RWPE1 (cell line): ENCODE measurements at places on chromosomes 1 and 21.
A peak's percentile ranks its signal among the peaks of the same experiment; 100 is the strongest.

GRCh38 chr1:23646091-23646490 lies 45.5 kb upstream of the RPL11 start:
- no peak for DNase-seq

DNA sequence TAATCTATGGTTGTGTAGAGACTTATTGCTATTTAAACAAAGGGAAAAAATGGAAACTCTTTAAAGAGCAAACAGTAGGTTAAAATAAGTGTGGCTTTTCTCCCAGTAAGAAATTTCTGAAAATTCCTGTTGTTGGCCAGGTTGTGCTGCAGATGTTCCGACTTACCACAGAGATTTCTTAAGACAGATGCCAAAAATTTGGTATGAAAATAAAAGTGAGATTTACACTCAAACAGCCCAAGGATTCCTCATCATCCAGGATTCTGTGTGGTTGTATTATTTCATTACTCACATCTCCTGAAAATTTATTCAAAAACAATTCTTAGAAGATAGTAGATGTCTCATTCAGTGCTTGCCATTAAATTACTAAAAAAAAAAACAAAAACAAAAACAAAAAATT lies 296.7 kb upstream of the PTBP2 start:
- DNase-seq = no peak

DNA sequence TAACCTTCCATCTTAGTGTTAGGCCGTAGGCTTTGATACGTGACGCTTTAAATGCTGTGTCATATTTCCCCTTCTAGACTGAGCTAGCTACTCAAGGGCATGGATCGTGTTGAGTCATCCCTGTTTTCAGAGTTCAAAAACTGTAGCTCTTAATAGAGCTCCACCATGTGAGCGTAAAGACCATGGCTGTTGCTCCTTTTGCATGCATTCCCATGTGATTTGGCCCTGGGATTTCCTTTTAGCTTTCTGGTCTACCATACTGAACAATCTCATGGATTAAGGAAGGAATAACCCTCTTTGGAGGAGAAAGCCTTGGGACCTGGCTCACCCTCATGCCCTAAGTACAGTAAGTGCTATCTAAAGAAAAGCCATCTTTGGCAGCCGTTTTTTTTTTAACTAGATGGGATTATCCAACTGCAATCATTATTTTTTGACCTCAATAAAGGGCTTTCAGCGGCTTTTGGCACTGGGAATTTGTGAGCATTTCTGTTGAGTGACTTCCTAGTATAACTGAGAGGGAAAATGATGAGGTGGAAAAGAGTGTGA lies 76.6 kb downstream of the PLPP3 start:
- DNase-seq = no peak

DNA sequence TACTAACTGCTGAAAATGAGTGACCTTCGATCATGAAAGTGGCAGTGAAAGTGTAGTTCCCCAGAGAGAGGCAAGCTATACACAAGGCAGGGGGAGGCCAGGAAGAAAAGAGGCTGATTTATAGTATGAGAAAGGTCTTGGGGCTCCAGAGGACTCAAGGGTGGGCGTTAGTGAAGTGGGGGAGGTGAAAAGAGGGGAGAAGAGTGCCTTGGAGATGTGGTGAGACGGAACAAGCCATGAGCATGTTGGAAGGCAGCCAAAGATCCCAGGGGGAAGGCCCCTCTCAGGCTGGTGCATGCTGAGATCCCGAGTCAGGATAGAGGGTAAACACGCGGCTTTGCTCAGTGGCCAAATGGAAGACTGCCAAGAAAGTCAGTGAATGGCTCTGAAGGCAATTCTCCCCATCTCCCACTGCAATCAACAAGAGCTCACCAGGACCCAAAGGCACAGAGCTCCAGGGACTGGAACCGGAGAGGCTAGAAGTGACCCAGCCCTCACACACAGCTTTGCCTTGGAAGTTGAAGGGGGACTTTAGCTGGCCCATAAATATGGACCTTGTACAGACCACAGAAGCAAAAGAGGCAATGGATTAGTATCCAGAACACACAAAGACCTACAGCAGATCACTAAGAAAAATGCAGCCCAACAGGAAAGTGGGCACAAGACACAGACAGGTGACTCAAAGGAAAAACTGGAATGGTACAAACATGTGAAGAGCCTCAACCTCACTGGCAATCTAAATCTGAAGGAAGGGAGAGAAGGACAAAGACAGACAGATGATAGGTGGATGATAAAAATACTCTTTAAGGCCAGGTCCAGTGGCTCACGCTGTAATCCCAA lies 49.6 kb downstream of the HSF2BP start:
- DNase-seq = peak; percentile 68

DNA sequence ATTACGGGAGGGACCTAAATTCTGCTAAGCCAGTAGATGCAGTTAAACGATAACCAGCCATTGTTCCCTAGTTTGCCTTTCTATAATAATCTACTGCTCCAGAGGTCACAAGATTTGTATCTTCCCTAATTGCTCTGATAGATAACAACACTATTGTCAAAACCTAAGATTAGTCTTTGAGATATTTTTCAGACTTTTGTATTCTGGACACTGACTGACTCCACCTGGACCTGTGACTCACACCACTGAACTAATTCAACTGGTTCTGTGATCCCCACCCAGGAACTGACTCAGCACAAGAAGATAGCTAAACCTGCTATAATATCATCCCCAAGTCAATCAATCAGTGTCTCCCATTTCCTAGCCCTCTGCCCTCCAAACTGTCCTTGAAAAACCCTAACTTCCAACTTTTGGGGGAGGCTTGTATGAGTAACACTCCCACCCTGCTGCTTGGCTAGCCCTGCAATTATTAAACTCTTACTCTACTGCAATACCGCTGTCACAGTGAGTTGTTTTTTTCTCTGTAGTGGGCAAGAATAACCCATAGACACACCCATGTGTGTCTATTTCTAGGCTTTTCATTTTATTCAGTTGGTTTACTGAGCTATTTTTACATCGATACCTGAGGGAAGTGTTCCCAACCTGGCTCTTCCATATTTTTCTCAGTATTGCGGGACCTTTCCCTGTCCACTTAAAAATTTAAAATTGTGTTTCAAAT lies 11.2 kb downstream of the KIFAP3 start:
- DNase-seq = peak; percentile 82

- DNase-seq = no peak
Observed at GRCh38 chr1:108814343-108815125, 42.4 kb downstream of the AKNAD1 start.

DNA sequence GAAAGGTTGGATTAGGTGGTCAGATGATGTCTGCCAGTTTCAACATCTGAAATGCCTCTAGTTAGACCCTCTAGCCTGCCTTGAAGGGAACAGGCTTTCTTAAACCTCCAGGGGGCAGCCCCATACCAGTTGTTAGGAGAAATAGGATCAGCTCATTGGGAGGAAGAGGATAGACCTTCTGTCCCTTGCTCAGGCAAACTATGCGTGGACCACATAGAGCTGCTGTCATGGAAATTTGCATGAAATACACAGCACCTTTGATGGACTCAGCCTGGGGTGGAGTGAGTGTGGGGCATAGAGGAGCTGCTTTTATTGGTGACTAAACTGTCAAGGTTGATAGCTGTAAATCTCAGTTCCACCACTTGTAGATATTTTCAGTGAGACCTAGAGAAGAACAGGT lies 38.4 kb upstream of the SPAG17 start:
- DNase-seq = no peak

DNA sequence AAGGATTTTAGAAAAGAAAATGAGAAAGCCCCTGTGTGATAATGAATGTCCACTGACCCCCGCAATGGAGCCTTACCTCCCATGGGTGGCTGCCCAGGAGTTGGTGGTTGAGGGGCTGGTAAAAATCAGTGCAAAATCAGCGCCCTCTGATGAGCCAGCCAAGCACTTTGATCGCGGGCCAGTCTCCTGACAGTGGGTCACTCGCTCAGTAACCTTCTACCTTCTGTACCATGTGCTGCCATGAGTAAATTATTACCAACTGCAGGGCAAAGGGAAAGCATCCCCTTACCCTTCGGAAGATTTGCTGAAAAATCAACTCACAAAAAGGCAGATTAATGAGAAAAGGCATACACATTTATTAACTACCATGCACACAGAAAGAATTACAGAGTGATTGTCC lies 58.8 kb downstream of the KCNK1 start:
- no peak for DNase-seq

GRCh38 chr1:22379566-22379965 lies 72.1 kb upstream of the ZBTB40 start:
- no peak for DNase-seq

DNA sequence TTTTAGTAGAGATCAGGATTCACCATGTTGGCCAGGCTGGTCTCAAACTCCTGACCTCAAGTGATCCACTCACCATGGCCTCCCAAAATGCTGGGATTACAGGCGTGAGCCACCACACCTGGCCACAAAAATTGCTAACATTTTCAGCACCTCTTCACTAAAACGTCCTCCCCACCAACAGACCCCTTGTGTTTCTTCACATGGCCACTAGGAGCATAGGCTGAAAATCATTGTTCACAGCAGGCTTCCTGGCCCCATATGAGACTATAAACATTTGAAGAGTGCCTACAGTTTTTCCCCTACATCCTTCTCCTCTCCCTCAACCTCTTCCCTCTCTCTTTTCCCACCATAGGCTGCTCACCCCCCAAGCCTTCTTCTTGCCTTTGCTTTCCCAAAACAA lies 28.0 kb upstream of the SFPQ start:
- DNase-seq = peak; percentile 36

DNA sequence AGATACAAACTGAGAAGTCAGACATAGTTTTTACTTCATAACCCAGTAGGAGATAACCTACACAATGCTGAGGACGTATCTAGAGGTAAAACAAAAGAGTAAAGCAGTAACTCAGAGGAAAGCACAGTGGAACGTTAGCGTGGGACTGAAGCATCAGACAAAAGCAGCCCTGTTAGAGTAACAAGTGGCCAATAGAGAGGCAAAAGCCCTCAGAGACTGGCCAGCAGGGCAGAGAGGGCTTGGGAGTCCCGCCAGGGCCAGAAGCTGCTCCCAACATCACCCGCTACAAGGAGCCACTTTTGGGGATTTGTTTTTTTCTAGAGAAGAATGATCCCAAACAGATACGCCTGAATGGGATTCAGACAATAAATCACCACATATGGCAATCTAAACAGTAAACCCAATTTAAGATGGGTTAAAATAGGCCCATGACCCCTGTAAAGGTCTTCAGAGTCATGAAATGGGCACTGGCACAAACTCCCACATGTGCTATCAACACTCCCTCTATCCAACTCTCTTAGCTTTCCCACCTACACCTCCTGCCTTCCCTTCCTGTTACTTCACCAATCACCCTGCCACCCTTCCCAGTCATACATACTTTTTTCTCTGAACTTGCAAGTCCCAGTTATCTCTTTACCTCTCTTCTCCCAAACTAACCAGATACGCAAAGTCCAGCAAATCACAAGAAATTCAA lies 17.2 kb downstream of the TADA1 start:
- DNase-seq = no peak

DNA sequence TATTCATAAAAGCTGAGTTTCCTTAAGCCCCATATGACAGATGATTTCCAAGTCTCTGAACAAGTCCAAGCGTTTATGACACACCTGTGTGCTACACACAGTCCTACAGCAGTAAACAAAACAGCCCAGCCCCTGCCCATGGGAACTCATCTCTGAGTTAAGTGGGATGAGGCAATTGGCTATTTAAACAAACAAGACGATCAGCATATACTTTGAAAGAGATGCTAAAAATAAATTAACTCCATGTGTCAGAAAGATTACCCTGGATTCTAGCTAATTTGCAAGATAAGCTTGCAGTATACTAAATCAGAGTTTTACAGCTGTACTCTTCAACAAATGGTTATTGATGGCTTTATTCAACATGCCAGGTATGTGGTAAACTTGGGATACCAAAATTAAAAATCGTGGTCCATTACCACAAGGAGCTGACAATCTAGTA lies 7.0 kb downstream of the PSMG1 start:
- DNase-seq = no peak

DNA sequence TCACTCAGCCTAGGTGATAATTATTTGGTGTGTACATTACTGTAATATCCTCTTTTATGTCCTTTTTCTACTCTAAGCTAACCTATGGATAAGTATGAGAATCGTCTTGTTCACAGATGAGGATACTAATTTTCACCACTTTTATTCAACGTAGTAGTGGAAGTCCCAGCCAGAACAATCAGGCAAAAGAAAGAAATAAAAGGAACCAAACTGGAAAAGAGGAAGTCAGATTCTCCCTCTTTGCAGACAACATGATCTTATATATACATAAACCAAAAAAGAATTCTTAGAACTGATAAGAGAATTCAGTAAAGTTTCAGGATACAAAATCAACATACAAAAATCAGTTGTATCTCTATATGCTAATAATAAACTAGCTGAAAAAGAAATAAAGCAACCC lies 12.6 kb upstream of the RGL1 start:
- no peak for DNase-seq

GRCh38 chr21:28489162-28489561 lies 503.5 kb downstream of the LTN1 start:
- no peak for DNase-seq

GRCh38 chr1:169132512-169133227 lies 26.2 kb downstream of the ATP1B1 start:
- no peak for DNase-seq

- DNase-seq = no peak
Observed at GRCh38 chr21:27681841-27682240, 715.0 kb upstream of the ADAMTS5 start.

DNA sequence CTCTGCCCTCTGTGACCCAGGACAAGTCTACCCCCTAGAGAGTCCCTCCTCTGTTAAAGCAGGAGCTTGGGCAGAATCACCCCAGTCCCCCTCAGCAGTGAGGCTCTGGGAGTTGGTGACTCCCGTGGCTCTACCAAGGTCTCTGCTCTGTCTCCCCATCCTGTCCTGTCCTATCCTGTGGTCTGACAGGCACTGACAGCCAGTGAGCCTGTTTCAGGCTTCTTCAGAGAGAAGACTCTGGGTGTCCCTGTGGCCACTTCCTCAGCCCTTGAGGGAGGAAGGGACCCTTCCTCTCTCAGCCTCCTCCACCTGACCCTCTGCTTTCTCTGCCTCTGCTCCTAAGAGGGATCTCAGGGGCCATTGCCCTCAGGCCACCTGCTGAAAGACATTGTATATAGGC lies 148.7 kb downstream of the FCRL5 start:
- no peak for DNase-seq

GRCh38 chr21:31318971-31319370 lies 25.1 kb downstream of the TIAM1 start:
- no peak for DNase-seq

- DNase-seq = no peak
Observed at GRCh38 chr21:21750124-21750825, 752.1 kb downstream of the NCAM2 start.

- DNase-seq = peak; percentile 84
Observed at GRCh38 chr1:26357121-26357602, 3.2 kb upstream of the CRYBG2 start.

GRCh38 chr1:221397606-221398005 lies 344.3 kb downstream of the DUSP10 start:
- no peak for DNase-seq

- DNase-seq = no peak
Observed at GRCh38 chr1:25867210-25867991, 8.1 kb downstream of the PAQR7 start.
